ENCODE measurements at places on chromosomes 1 and 21.
A peak's percentile ranks its signal among the peaks of the same experiment; 100 is the strongest.

DNA sequence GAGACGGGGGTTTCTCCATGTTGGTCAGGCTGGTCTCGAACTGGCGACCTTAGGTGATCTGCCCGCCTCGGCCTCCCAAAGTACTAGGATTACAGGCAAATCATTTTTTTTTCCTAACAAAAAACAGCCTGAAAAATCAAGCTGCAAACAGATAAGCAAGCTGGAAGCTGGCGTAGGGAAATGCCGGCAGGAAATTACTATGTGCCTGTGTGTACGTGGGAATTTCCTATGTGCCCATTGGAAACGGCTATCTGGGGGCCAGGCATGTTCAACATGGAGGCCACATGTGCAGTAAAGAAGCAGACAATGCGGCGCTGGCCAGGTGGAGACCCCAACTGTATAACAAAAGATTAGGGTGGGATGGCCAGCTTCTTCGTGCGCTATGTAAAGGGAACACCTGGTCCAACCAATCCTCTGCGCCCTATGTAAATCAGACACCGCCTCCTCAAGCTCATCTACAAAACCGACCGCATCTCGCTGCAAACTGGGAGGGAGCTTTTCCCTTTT, 9.1 kb upstream of the AADACL4 start:
- no peak for DNase-seq

DNA sequence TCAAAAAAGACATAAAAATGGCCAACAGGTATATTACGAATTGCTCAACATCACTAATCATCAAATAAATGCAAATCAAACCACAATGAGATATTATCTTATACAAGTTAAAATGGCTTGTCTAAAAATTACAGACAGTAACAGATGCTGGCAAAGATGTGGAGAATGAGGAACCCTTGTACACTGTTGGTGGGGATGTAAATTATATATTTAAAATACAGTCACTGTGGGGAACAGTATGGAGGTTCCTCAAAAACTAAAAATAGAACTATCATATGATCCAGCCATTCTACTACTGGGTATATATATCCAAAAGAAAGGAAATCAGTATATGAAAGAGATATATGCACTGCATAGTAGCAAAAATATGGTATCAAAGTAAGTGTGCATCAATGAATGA, 1037.2 kb upstream of the B3GALT2 start:
- no peak for DNase-seq

GRCh38 chr1:62241371-62242131, 46.9 kb downstream of the L1TD1 start:
- DNase-seq, result no peak

GRCh38 chr1:39973503-39974135, 18.7 kb downstream of the MFSD2A start:
- peak; percentile 53 for DNase-seq

DNA sequence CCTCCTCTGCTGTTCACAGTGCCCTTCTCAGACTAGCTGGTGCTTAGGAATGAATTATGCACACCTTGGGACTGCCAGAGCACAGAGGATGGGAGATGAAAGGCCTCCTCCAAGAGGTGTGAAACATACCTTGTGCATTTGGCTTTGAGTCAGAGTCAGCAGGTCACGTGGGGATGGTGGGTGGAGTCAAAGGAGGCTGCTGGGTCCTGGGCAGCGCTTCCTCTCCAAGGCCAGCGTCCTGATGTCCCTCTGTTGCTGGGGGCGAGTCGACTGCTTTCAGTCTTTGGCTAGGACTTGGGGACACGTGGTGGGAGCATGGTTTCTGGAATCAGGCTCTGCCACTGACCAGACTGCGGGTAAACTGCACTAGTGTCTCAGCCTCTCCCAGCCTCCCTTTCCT, 91.2 kb downstream of the AJAP1 start:
- DNase-seq, result no peak
